Hematopoietic multipotent progenitor cell treated with erythropoietin and hydrocortisone succinate and interleukin-3 and kit ligand, for 6 days (in vitro differentiated cells): ENCODE measurements at places on chromosomes 12 and 14.

GRCh38 chr12:116538076-116538591 lies 21.0 kb upstream of the MAP1LC3B2 start:
- DNase-seq: no peak

- no peak for DNase-seq
Observed at GRCh38 chr14:70897464-70897863, 9.8 kb upstream of the PCNX1 start.

DNA sequence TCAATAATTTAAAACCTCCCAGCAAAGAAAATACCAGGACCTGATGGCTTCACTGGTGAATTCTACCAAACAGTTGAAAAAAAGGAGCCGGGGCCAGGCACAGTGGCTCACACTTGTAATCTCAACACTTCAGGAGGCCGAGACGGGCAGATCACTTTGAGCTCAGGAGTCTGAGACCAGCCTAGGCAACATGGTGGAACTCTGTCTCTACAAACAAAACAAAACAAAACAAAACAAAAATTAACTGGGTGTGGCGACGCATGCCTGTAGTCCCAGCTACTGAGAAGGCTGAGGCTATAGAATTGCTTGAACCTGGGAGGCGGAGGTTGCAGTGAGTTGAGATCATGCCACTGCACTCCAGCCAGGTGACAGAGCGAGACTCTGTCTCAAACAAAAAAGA lies 13.7 kb upstream of the TROAP start:
- no peak for DNase-seq

DNA sequence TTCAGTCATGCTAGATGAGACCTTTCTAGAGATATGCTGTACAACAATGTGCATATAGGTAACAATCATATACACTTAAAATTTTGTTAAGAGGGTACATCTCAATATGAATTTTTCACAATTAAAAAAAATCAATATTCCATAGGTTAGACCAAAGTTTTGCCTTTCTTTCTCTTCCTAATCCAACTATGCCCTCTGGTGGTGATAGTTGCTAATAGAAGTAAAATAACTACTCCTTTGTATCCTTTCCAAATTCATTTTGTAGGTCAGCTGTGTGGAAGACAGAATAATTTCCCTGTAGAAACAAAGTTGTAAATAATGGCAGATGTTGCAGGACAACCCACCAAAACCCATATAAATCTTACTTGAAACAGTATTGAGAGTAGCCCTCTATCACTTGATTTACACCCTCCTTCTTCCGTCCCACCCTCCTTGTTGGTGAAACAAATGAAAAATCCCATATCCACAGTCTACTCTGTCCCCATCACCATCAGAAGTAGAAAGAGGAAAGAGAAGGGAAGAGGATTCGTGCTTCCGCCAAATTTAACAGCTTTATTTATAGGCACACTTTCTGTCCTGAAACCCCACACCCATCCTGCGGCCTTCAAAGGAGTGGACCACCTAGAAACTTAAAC lies 34.2 kb upstream of the KICS2 start:
- DNase-seq: peak; percentile 90

DNA sequence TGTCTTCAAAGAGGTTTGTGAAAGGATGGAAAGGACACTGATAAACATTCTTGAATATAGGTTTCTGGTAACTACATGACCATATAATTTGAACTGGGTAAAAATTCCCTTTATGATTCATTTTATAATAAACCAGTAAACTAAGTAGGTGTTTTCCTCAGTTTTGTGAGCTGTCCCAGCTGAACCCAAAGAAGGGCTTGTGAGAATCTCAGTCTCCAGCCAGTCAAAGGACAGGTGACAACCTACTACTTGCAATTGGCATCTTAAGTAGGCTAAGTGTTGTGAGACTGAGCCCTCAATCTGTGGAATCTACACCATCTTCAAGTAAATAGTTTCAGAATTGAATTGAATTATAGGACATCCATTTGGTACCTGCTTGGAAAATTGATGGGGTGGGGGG lies 75.2 kb downstream of the MYF5 start:
- DNase-seq: no peak

DNA sequence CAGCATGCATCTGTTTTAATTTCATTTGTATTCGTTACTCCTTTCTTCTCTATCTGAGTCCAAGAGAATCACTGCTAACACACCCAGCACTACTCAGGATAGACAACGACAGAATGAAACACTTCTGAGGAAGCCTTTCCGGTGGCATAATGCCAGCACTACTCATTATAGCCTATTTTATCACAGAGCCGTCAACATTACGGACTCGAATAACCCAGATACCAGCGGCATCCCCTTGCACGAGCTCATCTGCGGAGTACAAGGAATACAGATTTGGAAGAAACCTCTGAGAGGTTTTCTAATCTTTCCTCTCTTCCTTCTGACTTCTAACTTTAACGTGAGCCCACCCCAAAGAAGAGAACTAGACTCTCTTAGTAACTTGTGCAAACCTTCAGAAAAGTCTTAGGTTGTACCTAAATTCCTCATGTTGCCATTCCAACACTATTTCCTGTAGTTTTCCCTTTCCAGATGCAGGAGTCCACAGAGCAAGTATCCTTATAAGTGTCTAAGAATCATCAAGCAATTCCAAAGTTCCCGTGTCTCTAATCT lies 248.1 kb downstream of the APAF1 start:
- no peak for DNase-seq

DNA sequence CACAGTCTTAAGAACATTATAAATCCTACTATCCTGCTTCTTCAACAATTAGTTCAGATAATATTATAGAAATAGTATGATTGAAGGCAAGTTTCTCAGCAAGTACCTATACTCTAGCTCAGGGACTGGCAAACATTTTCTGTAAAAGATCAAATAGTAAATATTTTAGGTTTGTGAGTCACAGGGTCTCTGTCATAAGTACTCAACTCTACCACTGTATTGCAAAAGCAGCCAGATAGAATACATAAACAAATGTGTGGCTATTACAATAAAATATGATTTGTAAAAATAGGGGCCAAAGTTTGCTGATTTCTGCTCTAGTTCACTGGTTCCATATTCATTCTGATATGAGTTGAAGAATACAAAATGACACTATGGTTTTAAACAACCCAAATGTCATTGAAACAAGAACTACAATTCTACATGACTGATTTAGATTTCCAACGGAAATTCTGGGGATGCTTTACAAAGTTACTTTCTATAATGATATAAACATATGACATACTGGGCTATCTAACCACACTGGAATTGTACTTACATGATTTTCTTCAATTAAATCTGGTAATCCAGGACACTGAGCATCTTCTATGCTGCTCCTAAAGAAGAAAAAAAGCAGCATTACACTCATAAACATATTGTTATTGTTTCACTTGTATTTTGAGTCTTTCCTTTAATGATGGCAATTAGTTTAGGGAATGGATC lies 23.2 kb downstream of the LGALS3 start:
- DNase-seq: no peak

- DNase-seq: peak; percentile 44
Observed at GRCh38 chr14:93286212-93286890, 46.5 kb downstream of the BTBD7 start.

DNA sequence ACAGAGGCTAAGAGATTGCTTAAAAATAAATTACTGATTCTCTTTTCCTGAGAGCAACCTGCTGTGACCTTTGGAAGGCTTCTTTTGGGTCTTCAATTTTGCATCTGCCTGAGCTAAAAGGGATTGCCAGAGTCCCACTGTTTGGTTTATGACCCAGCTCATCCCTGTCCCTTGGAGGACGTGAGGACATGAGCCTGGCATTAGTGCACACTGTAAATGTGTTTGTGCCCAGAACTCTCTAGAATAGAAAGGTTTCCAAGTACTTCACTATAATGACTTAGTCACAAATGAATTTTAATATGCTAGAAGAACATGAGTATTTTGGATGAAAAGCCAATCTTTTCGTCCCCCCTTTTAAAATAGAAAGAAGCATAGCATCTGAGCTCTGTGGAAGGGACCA lies 47.1 kb upstream of the CDKN3 start:
- DNase-seq: no peak

DNA sequence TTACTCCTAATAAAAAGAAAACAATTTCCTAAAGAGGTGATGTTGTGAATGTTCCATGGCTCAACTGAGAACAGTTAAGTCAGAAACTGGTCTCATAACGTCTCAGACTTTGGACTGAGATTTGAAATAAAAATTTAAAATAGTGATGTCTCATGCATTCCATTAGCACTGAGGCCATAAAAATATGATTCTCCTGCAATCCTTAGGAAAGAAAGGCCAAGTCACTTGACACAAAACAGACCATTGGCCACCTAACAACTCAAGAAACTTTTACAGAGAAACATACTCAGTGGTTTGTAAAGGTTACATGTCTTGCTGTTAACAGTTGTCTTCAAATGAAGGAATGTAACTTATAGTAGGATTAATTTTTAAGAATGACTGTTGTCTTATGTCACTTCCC lies 58.1 kb downstream of the STAB2 start:
- no peak for DNase-seq

DNA sequence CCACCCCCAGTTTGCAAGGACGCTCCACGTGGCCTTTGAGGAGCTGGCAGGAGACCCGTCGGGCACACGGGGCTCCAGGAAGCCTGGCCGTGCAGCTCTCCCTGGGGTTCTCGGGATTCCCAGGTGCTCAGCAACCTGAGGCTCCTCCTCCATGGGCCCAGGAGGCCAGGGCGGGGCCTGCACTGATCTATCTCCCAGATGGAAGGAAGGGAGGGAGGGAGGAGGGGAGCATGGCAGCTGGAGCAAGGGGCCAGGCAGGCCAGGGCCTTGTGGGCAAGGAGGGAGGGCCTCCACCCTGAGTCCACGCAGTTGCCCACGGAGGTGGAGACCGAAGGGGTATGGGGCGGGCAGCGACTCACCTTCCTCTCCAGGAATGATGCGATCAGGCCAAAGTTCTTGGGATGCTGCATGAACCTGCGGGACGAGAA lies 127.3 kb downstream of the RFLNA start:
- no peak for DNase-seq

GRCh38 chr12:109553483-109553882 lies 19.8 kb downstream of the MMAB start:
- DNase-seq: no peak

GRCh38 chr12:114679942-114680341 lies 4.0 kb downstream of the TBX3 start:
- no peak for DNase-seq

- DNase-seq: no peak
Observed at GRCh38 chr12:79843978-79844377, 90.9 kb downstream of the PPP1R12A start.

DNA sequence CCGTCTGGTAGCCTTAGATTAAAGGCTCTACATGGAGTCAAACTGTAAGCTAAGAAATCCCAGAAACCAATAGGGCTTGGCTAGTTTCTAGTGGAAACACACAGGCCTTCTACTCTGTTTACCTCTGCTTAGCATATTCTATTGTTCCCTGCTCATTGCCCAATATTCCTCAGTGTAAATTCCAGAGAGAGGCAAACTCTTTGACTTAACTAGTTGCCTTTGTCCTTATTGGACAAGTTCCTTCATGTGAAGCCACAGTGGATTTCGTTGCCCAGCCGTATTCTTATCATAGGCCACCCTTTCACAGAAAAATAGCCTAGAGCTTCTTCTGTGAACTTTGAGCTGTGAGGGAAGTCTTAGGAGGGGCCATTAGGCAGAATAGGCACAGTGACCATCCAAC lies 186.1 kb downstream of the PLCZ1 start:
- no peak for DNase-seq

DNA sequence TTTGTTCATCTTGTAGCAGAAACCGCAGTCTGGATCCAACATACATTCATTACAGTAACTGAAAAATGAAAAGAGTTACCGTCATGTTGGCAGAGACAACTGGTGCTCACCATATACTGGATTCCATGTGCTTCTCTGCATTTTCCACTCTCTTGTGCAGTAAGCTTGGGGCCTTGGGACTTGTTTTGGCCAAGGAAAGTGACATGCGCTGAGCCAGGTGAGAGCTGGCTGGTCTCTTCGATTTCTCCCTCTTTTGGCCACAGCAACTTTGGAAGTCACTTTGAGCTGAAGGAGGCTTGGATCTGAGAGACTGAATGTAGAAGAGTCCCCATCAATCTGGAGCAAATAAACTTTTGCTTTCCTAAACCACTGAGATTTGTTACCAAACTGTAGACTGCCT lies 210.6 kb upstream of the ABCD2 start:
- DNase-seq: no peak

DNA sequence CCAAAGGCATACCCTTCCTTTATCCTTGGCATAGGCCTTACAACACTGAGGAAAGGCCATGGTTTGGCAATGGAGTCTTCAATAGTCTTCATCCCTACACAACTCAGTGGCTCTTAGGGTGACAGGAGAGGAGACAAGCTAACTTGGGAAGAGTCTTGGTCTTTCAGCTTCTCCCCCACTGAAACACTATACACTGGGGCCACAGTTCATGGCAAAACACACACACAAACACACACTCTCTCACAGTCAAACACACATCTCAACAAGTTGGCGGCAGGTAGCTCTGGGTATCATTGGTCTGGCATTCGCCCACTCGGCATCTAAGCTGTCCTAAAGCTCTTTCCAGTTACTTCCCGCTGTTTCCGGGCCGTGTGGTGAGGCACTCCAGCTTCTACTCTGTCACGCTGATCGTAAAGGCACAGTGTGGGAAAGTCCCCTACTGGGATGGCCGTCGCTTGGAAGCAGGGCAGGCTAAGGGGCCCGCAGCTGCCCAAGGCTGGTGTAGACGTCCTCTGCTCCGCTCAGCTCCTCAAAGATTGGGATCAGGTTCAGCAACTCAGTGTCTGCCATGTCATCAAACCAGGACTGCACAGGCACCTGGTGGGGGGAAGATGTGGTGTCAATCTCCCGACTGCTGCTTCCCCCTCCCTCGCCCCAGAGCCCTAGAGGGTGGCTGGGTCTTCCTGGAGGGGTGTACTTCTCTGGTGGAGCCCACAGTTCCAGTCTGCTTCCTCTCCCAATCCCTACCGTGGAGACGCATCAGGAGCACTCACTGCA lies 4.8 kb upstream of the AVIL start:
- DNase-seq: no peak

DNA sequence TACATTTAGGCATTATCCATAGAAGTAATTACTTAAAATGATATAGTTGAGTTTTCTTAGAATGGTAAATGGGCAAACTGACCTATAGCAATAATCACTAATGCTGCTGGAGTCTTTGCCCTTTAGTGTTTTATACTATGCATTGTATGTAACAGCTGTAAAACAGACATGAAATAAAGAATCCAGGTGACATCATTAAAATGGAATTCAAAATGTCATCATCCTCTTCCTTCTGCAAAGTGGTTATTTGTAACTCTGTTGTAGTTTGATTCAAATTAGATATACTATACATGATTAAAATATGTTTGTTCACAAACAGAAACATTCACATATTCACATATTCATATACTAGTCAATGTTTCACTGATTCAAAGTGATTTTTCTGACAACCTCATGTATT lies 598.8 kb downstream of the SLC16A7 start:
- DNase-seq: no peak
